ENCODE measurements at places on chromosomes 7 and 10.

DNA sequence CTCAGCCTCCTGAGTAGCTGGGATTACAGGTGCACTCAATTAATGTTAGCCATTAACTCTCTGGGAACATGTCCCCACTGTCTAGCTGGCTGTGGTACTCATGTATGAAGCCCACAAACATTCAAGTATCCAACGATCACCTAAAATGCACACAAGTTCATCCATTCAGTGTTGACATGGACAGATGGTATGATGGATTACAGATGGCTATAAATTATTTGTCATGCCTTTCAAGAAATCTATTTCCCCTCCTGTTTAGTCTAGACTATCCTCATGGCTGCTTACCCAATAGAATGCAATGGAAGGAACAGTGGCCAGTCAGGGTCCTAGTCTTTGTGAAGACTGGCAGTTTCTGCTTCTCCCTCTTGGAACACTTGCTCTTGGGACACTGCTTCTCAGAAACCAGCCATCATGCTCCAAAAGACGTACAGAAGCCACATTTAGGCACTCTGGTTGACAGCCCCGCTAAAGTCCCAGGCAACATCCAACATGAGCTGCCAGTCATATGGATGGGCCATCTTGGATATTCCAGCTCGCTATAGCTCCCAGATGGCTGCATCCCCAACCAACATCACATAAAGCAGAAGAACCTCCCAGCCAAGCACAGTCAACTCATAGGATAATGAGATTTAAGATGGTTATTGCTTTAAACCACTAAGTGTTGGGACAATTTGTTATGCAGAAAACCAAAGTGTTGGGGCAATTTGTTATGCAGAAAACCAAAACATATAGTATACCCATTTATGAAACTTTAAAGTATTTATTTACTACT is 33.1 kb downstream of the MYL10 start:
- DNase-seq: no peak

GRCh38 chr7:18140943-18141342 is 113.3 kb upstream of the PRPS1L1 start:
- DNase-seq: no peak

- no peak for DNase-seq
These were observed 70.0 kb upstream of the HGF start for GRCh38 chr7:81839708-81840369.

- DNase-seq: no peak
These were observed 24.9 kb upstream of the KNDC1 start for GRCh38 chr10:133135116-133135465.

DNA sequence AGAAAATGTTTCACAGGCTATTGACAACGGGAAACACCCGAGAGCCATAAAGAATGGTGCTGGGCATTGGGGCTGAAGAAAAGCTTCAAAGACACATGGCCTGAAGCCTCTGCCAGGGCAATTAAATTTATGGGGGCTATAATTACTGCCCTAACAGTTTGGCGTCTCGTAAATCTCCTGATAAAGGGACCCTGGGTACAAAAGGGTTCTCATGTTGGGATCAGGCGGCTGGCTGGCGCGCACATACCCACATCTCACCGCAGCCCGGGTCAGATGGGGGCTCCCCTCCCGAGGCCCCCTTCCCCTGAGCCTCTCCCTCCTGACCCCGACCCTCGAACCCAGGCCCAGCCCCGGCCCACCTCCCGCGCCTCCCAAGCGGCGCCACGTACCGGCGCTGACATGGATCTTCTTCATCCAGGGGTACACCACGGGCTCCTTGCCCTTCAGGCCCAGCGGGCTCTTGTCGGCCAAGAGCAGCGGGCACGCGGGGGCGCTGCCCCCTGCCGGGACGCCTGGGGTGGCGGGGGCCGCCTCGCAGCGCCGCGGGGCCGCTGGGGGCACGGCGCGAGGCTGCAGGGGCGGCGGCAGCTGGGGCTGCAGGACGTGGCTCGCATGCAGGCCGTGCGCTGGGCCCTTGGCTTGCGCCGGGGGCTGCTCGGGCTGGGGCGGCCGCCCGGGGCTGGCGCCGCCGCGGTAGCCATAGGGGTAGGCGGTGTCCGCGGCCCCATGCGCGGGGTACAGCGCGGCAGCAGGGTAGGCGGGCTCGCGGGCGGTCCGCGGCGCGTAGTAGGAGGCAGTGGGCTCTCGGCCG is 623 bp downstream of the HOXA4 start:
- no peak for DNase-seq

DNA sequence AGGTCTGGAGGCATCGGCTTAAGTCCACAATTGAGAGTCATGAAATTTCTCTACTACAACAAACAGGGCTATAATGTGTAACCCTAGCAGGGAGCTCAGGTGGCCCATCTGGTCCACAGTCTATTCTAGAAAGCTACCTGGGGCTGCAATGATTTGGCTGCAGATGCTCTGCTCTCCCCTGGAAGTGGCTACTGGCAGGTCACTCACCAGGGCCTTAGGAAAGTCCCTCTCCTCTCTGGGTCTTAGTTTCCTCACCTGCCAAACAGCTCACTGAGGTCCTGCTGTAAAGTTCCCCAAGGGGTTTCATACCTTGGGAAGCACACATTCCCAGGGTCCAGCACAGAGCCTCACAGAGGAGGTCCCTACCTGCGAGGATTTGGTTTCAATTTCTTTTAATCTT is 2.5 kb downstream of the IGFBP3 start:
- DNase-seq: no peak

GRCh38 chr7:40015790-40016296 is 65.8 kb downstream of the CDK13 start:
- no peak for DNase-seq

DNA sequence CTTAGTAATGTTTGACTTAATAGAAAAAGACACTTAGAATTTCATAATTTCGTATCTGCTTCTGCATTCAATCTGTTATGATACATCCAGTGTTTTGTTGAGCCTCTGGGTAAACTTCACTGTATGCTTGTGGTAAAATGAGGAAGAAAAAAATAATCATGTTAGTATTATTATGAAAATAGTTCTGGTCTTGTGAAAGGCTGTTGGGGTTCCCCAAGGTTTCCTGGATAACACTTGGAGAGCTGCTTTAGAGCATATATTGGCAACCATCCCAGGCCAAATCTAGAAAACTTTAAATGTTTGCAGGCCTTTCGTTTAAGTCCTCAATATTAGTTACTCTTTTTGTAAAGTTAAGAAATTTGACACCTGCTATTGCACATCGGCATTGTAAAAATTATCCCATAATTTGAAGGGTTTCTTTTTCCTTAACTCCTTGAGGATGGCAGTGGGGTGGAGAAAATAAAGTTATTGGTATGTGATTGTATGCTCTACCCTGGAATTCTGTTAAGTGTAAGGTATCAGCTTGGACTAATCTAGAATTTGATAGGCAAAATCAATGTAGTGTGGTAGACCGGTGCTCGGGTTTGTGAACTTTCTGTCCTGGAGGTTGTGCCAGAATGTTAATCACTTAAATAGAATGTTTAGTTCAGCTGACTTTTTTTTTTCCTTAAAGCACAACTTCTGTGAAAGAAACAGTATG is 54.5 kb downstream of the WAC start:
- no peak for DNase-seq

- DNase-seq: no peak
These were observed 25.9 kb downstream of the ADAMTS14 start for GRCh38 chr10:70698211-70698610.

DNA sequence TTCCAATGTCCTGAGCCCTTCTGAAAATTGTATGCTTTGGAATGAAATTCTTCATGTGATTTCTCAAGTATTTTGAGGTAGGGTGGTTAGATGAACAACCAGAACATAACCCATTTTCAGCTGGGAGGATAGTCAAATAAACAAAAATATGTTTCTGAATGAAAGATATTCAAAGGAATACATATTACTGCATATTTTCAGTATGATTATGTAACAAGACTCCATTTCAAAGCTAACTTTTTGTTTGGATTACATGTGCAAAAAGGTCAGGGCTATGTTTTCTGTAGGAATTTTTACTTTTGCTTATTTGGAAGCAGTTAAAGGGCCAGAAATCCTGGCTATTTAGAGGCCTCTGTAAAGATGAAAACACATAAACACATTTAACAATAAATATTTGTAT is 27.7 kb downstream of the CDK6 start:
- DNase-seq: no peak

DNA sequence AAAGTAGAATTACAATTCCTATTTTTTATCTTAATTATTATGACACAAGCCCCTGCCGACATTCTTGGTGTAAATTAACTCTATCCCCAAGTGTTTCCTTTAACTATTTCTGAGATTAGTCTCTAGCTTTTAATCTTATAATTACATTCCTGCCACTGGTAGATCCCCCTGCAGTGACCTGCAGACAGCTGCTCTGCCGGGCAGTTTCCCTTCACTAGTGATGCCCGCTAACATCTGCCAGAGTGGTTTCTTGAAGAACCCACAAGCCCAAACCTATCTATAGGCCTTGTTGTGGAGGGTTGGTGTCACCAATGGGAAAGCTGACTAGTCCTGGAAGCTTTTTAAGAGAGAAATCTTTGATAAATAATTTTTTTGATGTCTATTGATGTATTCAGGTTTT is 50.0 kb downstream of the ADAM22 start:
- no peak for DNase-seq

DNA sequence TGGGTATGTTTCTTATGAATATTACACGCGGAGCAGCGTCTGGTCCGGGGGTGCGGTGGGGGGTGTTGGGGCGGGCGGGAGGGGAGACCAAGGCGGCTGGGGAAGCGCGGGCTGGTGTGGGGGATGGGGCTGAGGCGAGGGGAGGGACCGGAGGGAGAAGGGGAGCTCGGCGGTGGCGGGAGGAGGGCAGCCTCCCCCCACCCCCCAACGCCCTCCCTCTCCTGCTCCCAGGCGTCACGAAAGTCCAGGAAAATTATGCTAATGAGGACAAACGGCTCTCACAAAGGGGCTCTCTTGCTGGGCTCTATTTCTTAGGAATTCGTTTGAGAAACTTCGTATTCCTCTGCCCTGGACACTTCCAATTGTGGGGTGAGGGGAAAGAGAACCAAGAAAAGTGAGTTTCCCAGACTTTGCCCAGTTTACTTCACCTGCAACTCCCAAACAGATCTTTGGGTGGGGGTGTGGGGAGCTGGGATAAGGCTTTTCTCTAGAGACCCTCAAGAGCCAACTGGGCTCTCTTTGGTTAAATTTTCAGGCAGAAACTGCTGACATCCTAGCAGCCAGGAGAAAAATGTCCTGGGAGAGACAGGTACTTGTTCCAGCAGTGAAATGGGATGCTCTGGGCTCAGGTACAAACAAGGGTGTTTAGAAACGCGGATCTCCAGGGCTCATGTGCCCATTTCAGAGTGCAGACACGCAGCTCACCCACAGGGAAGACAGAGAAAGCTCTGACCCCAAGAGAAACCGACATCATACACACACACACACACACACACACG is 11.7 kb upstream of the HOXA2 start:
- DNase-seq: no peak

DNA sequence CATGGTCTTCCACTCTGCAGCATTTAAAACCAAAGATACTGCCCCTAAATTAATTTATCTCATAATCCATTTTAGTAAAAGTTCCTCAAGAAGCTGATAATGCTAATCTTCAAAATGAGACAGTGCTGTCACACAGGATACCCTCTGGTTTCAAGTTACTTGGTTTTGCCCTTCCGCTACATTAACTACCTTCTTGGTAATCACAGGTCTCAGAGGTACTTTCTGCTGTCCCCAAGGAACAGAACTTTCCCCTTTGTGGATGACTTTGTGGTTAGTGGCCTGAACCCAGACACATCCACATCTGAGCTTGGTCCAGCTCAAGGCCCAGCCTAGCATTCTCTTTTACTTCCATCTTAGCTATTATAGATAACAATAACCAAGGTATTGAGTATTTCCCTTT is 88.8 kb upstream of the TMEM26 start:
- DNase-seq: no peak

DNA sequence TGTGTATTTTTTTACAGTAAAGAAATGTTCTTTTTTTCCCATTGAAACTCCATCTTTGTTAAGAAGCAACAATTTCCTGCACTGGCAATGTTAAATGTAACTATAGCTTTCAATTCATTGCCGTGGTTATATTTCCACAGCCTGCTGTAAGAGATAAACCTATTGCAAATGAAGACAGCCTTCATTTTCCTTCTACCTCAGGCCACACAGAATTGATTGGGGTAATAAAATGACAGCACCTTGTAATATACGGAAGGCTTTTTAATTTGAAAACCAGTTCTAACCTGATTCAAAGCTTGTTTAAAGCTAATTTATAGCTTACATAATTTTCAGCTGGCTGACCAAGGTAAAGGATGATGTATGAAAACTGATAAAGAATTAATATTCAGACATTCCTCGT is 161.9 kb downstream of the PHF14 start:
- DNase-seq: no peak

DNA sequence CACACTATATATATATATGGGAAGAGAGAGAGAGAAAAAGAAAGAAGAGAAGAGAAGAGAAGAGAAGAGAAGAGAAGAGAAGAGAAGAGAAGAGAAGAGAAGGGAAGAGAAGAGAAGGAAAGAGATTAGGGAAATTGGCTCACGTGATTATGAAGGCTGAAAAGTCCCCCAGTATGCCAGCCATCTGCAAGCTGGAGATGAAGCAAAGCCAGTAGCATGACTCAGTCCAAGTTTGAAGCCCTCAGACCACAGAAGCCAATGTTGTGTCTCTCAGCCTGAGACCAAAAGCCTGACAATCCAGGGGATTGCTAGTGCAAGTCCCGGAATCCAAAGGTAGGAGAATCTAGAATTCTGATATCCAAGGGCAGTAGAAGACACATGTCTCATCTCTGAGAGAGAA is 206.3 kb upstream of the PRSS1 start:
- no peak for DNase-seq

DNA sequence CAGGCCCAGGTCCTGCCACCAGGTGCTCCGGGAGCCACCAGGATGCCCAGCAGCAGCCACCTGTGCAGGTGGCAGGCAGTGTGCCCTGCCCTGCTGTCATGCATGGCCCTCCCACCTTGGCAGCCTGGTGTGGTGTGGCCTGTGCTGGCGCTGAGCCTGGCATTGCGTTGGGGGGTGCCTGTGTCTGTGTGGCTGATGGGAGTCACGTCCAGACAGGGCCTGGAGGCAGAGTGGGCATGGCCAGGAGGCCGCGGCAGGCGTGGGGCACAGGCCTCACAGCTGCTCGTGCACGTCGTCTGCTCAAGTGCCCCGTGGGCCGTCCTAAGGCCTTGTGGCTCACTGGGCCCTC is 8.7 kb downstream of the TTYH3 start:
- DNase-seq: no peak

DNA sequence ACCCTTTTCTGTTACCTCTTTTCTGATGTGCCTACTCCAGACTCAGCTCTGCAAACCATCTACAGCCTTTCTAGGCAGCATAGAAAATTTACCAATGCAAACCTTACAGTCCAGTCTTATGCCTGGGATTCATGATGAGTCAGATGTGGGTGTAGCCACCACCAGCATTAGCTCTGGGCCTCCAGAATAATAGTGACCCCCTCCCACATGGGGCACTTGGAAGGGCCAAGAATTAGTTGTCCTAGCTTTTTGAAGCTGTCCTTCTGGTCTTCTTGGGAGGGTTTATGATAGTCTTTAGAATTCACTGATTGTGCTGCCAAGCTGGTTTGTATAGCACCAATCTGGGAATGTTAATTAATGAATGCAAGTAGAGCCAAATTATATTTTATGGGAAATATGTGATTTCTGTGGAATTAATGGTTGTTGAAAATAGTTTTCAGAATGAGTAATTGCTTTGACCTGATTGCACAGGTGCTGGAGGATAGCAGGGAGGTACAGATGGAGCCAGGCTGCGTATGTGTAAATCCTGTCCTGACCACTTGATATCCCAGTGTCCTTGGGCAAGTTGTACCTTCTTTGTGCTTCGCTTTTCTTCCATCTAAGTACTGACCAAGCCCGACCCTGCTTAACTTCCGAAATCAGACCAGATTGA is 94.8 kb downstream of the CPED1 start:
- no peak for DNase-seq

All from T-helper 9 cell (primary cell).